ENCODE measurements at places on chromosomes 12 and 14.

DNA sequence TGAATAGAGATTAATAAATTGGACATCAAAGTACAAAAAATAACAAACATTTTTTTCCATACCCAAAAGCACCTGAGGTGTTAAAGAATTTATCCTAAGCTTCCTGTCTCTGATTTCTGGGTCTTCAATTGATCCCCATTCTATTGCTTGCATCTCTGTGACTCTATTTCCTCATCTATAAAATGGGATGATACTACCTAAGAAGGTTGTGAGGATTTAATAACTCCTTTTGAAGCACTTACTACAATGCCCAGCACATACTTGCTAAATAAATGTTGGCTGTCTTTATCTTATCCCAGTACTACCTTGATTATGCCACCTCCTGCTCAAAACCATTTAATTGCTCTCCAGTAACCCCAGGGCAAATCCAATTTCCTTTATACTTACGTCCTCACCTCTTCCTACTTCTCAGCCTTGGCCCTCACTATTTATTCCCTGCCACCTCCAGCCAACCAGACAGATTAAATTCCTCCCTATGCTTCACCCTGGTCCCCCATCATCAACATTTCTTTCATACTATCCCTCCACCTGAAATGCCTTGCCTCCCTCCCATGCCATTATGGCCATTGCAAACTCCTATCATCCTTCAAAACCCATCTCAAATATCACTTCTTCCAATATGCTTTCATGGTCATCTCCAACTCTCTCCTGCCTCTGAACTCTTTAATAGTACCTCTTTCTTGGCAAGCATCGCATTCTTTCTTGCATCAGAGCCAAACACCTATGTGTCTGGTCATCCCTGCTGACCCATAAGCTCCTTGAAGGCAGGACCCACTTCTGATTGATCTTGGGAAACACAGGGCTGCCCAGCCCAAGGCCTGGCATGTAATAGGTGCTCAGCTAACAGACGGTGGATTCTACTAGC is 7.9 kb upstream of the ASIC1 start:
- DNase-seq: no peak

DNA sequence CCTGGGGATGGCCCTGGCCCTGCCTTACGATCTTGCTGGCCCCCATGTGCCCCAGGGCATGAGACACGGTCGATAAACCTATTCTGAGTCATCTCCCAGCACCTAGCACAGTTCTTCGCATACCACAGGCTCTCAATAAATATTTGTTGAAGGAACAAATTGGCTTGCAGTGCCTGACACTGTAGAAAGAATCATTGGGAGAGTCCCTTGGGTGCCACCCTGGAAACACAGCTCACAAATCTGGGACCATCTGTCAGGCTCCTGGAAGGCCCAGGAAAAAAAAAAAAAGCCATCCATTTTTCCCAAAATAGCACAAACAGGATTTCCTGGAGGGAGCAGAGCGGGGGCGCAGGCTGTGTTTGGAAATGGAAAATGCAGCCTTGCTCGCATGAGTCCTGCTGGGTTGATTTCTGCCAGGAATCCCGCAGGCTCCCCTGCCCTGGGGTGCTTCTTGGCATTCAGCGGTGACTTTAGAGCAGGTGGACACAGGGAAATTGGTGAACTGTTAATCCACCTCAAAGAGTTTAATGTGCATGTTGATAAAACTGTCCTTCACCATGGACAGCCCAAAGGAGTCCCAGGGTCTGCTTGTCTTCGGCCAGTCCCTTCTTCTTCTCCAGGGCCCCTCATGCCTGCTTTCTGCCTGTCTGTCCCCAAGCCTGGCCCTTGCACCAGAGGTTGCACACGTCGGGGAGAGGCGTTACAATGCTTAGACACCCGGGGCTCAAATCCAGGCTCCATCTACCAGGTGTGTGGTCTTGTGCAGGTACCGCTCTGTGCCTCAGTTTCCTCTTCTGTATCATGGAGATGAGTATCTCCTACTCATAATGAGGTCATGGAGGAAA is 106.1 kb upstream of the RFLNA start:
- peak; percentile 19 for DNase-seq

GRCh38 chr12:132494294-132495164 is 4.6 kb downstream of the FBRSL1 start:
- no peak for DNase-seq

DNA sequence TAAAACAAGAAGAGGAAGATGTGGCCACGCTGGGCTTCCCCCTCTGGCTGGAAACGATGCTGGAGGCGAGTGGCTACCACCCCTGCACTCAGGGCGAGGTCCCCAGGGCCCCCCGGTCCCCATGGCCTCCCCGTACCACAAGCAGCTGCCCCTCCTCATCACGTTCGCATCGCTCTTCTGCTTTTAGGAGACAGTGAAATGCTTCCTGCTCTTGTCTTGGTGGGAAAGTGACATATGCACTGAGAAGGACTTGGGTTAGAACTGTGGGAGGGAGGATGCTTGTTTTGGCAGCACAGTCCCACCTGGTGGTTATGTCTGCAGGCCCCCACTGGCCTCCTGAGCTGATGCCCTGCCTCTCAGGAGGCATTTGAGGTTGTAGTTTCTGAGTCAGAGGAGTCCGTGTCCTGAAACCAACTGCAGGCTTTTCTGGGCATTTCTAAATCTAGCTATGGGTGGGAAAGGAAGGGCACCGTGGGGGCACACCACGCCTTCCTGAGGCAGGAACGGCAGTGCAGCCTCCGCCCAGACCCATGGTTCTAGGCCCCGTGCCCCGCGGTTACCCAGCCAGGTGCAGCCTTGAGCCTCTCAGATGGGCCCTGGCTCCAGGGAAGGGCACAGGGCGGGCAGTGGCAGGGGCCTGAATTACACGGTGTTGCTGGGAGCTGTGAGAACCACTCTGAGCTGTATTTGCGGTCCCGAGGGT is 139.3 kb downstream of the ADGRD1 start:
- DNase-seq: no peak

DNA sequence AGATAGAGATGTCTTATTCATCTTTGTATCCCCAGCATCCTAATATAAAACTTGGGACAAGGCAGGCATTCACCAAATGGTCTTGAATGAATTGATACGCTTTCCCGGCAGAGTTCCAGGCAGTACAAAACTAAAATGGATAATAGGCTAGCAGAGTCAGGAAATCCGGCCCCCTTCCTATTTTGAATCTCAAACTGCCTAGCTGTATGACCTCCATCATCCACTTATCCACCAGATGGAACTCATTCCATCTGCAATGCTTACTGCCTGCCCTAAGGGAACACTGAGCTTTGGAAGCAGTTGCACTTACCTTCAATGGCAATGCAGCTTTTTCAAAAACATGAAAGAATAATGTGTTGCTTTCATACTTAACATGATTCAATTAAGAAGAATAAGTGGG is 43.4 kb downstream of the BDKRB1 start:
- DNase-seq: no peak

All from NCI-H1417 treated with DMSO at 0.1 percent for 48 hours (cell line).